ENCODE measurements at places on chromosomes 1 and 21. TPM values are rescaled to one million over a fixed set of nuclear protein-coding genes. Genes with fewer than 3 reads are reported as not detected.

DNA sequence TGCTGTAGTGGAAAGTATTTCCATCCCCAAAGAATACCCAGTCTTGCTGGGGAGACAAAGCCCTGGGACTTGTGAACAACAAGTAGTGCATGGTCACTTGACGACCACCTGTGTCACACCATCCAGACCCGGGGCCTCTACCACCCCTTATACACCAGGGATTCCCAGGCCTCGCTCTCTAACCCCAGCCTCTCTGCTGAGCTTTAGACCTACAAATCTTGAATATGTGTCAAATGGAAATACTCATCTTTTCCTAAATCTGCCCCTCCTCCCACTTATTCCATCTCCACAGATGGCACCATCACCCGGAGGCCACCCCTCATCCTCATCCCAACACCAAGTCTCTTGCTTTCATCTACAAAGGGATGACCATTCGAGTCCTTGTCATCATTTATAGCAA lies 875 bp upstream of the RNASEL start:
- DNase-seq: no peak

DNA sequence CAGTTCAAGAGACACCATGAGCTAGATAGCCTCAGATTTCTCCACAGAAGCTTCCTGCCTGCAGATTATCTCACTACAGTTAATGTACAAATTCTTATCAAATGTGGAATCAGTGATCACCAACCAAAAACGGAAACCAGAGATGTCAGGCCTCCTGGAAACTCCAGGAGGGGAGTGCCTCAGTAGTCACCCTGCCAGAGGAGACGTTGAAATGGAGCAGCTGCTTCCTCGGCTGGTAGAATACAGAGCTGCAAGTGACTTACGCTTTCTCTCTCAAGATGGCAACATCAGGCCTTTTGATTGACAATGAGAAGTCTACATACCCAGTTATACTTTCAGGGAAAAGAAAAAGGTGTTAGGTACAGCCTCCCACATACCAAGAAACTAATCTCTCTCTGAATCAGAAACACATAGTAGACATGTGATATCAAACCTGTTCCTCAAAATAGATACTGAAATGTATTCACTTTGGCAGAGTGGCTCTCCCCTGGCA lies 52.2 kb downstream of the ACP6 start:
- DNase-seq: no peak

DNA sequence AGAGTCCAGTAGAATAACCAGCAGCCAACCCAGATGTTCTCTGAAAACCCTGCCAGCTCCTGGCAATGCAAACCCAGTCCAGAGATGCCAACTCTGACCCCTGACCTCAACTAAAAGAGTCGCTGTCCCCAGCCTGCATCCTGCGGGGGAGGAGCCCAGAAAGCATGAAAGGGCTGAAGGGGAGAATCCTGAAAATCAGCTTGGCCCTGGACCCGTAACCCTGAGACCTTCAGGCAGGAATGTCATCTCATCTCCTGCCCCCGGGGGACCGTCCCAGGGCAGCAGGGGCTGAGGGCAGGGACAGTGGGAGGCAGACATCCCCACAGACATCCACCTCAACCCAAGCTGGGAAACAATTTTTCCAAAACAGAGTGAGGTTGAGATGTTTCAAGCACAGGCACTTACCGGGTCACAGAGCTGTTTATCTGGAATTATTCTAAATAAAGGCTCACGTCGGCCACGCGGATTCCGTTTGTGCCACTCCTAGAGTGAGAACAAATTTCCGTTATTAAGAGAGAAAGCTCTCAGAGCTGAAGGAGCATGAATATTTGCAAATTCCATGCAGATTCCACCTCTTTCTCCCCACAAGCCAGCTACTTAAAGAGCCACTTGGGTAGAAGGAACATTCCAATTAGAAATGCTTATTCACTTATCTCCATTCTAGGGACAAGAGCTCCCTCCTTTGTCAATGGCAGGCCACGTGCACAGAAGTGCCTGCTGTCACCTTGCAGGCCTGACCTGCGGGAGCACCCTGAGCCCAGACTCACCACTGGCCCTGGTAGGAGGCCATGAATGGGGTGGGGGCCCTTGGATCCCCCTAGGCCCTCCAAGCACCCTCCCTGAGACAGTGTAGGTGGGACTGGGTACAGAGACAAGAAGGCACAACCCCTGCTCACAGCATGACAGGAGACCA lies 240.1 kb downstream of the NPHP4 start:
- no peak for DNase-seq

GRCh38 chr1:44346184-44346583 lies 8.9 kb downstream of the ERI3 start:
- DNase-seq: no peak

DNA sequence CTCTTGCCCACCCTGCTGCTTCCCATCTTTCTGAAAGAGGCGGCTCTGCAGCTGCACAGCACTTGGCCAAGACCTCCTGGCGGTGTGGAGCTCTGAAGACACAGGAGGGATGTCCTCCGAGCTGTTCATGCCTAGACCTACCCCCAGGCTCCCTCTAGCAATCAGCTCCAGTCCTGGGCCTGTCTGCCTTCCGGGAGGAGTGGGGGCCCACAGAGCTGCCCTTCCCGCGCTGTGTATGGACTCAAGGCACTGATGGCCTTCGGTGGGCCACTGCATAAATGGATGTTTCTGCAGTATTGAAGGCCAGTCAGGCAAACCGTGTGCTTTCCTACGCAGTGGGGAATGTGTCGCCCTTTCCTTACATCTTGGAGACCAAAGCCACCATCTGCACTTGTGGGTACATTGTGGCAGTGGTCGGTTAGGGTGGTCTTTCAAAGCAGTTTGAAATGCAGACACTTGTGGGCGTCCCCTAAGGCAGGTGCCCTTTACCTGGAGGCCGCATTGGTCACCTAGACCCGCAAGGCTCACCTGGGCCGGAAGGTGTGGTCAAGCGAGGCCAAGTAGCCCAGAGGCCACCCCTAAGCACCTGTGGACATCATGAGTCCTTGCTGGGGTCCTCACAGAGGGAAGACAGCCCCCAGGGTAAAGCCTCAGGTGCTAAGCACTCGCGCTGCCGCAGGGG lies 912 bp upstream of the PKNOX1 start:
- DNase-seq: peak; percentile 24

- no peak for DNase-seq
These were observed 44.0 kb upstream of the GJB5 start for GRCh38 chr1:34710812-34711211.

DNA sequence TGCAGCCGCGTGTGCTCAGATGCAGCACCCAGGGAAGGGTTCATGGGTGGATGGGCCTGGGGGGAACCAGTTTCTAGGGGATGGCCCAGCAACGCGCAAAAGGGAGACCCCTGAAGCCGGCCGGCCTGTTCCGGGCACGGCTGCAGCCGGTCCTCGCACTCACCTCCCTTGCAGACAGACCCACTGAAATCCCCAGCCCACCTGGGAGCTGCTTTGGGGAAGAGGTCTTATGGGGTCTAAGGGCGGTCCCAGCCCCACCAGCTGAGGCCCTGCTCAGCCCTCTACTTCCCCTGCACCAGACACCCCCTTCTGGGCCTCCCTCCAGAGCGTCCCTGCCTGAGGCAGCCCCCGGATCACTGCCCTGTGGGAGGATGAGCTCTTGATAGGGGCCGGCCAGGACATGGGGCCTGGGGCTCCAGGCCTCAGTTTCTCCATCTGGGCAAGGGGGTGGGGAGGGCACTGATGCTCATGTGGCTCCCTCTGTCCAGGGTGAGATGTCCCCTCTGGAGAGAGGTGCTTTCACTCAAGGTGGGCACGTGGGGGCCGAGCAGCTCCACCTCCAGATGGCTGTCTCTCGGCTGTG lies 20.0 kb upstream of the TTC34 start:
- peak; percentile 36 for DNase-seq

DNA sequence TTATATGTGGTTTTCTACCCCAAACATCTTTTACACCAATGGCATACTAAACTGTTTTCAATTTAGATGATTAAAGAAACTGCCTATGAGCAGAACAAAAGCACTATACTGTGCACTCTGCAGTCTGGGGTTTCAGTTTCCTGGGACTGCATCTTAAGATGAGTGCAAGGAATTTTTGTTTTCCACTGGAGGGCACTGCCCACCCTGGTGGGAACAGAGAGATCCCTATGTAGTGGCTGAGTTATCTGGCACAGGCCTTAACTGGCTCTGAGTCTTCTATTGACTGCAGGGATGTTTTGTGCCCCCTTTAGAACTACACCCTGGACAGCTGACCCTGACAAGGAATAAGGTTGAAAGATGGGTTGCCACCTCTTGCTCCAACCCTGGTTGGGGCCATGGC lies 12.0 kb downstream of the PROK1 start:
- no peak for DNase-seq

DNA sequence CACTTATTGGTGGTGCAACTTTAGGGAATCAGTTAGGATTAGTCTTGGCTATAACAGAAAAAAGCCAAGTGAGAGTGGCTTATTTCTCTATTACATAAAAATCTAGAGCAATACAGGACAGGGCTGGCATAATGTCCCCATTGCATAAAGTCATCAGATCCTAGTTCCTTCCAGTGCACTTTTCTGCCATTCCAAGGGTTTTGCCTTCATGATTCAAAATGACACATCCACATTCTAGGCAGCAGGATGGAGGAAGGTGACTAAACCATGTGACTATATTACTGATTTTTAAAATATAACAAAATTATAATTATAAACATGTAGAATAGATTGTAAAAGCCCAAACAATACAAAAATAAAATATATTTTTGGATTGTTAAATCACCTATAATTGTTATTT lies 18.8 kb downstream of the JUN start:
- DNase-seq: no peak

DNA sequence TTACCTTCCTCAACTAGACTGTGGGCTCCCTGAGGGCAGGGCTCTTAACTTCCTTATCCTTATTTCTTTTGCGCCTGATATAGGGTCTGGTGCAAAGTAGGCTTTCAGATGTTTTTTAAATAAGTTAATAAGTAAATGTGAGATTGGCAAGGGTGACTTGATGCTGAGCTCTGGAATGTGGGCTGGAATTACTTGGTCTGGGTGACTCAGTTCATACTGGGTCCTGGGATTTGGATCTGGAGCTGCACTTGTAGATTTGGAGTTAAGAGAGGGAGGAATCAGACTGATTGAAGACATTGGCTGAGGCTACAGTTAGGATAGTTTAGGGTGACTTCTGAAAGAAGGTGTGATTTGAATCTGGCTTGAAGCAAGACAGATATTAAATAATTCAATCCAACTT lies 190.9 kb downstream of the GIPC2 start:
- no peak for DNase-seq

- no peak for DNase-seq
These were observed 984.4 kb upstream of the NCAM2 start for GRCh38 chr21:20013851-20014250.

DNA sequence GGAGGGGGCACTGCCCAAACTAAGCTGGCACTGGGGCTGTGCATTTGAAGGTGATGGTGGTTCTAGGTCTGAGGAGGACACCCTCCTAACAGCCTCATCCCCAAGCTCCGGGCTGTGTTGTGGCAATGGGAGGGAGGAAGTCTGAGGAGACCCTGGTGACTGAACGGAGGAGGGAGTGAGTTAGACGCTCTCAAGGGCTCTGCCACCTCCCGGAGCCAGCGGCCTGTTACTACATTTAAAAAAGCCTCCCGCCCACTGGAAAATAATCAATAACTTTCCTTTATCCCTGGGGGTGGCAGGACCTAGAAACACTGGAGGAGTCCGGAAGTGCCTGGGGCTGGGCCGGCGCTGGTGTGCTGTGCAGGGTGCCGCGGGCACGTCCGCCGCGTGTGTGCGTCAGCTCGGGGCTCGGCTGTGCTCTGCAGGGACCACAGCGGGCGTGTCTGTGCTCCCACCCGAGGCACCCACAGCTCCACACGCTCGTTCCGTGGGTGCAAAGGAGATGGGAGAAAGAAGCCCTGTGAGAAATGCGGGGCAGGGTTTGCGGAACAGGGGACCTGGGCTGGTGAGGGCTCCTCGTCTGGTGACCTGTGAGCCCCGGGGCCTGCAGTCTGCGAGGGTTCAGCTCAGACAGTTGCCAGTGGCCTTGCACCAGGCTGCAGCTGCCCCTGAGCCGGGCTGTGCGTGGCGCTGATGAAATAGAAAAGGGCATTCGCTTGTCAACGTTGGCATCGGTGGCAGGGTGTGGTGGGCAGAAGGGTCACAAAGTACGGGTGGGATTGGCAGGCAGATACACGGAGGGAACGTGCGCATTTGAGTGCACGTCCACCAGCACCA lies 5.3 kb downstream of the SAMD11 start:
- no peak for DNase-seq

GRCh38 chr1:74790453-74790852 lies 57.5 kb downstream of the TYW3 start:
- no peak for DNase-seq

GRCh38 chr1:29202053-29202452 lies 20.4 kb upstream of the SRSF4 start:
- DNase-seq: no peak

- no peak for DNase-seq
These were observed 390.5 kb downstream of the PLPP3 start for GRCh38 chr1:56188855-56189254.

DNA sequence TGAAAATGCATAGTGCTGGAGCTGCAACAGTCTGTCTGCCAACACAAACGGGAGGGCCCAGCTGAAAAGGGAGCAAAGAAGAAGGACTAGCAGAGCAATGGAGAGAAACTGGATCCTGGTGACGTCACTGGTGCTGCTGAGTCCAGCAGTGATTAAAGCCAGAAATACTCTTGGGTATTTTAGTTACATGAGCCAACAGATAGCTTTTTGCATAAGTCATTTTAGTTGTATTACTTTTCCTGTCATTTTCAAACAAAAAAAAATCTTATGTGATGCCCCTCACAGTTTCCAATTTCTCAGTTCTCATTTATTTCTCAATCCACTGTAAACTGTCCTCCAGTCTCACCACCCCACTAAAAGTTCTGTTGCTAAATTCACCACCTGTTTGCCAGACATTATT lies 38.7 kb upstream of the NEK7 start:
- peak; percentile 77 for DNase-seq

GRCh38 chr1:239976130-239976968 lies 115.3 kb upstream of the FMN2 start:
- no peak for DNase-seq

- no peak for DNase-seq
These were observed 2.2 kb downstream of the GPR153 start for GRCh38 chr1:6258675-6259074.

- no peak for DNase-seq
These were observed 23.5 kb downstream of the RNASEL start for GRCh38 chr1:182565537-182565936.

KRTAP7-1 gene
- polyA plus RNA-seq: not detected

OVAAL gene
- not detected for polyA plus RNA-seq

TARDBP gene
- polyA plus RNA-seq: 387 TPM

TMEM50B gene
- 16.0 TPM for polyA plus RNA-seq

TPTE gene
- not detected for polyA plus RNA-seq
